ENCODE measurements at places on chromosomes 6 and 20. TPM values are rescaled to one million over a fixed set of nuclear protein-coding genes. Genes with fewer than 3 reads are reported as not detected.

- no peak for DNase-seq
Observed at GRCh38 chr6:167400482-167401138, 75.7 kb downstream of the TTLL2 start.

PGBD1 gene
- total RNA-seq = 3.8 TPM

DNA sequence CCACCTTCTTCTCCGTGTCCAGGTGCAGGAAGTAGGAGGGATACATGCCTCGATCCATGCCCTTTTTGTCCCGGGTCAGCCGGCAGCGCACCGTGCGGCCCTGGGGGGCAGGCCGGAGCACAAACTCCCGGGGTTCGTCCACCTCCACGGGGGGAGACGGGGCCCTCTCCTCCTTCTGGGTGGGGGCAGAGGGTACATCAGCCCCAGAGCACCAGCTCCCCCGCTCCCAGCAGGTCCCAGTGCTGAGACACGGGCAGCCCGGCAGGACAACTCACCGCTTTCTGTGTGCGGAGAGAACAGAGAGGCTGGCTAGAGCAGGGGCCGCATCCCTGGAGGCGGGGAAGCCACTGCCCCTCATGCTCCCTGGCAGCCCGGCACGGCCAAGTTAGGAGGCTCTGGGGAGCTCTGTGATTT, 6.7 kb downstream of the TULP1 start:
- DNase-seq = no peak

GRCh38 chr6:34511214-34511914, 44.8 kb downstream of the SPDEF start:
- no peak for DNase-seq

CTAGE9 gene
- total RNA-seq = not detected

SLC25A27 gene
- total RNA-seq = 25.6 TPM

NMBR gene
- not detected for total RNA-seq

DNA sequence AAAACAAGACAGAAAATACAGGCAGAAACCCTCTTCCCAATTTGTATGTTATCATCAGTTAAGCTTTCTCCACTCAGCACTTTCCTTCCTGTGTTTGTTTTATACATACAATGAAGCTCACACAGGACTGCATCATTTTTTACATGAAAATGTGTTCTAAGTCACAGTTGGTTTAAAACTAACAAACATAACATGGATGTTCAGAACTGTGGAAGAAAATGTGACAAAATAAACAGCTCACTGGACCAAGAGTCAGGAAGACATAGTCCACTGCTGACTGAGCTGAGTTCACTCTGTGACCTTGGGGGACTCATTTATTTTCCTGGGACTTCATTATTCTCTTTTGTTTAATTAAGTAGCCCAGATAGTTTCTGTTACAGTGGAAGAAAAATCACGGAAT, 331.5 kb downstream of the SYNE1 start:
- DNase-seq = no peak

DNA sequence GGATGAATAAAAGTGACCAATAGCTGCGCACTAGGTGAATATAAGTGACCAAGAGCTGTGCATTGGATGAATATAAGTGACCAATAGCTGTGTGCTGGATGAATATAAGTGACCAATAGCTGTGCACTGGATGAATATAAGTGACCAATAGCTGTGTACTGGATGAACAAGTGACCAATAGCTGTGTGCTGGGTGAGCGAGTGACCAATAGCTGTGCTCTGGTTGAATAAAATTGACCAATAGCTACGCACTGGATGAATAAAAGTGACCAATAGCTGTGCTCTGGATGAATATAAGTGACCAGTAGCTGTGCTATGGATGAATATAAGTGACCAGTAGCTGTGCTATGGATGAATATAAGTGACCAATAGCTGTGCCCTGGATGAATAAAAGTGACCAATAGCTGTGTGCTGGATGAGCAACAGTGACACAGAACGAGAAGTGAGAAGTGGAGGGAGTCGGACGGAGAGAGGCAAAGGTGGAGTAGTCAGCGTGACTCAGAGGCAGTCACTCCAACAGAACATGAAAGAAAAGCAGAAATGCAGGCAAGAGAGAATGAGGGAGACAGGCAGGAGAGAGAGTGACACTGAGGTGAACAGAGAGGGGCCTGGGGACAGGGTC, 38.5 kb downstream of the RBM38 start:
- no peak for DNase-seq

GRCh38 chr6:20291764-20292580, 79.7 kb upstream of the MBOAT1 start:
- peak; percentile 79 for DNase-seq
